Smooth muscle cell of the pulmonary artery (primary cell): ENCODE measurements at places on chromosomes 11 and 22. TPM values are rescaled to one million over a fixed set of nuclear protein-coding genes. Genes with fewer than 3 reads are reported as not detected.

The NNMT gene
- 384 and 446 TPM in 2 replicates for total RNA-seq

The MPZL3 gene
- 0.59 and 1.7 TPM in 2 replicates for total RNA-seq

The MS4A14 gene
- total RNA-seq: not detected in 2 replicates

The OR51E2 gene
- total RNA-seq: 0.33 TPM in 1 of 2 replicates, not detected in the other

The MYEOV gene
- 1.2 TPM in 2 replicates for total RNA-seq

The SLC1A2 gene
- total RNA-seq: 1.9 and 4.5 TPM in 2 replicates

The GGT1 gene
- total RNA-seq: 0.83 and 1.2 TPM in 2 replicates
